Effector CD4-positive, alpha-beta T cell (primary cell): ENCODE measurements at places on chromosomes 13 and 19.

DNA sequence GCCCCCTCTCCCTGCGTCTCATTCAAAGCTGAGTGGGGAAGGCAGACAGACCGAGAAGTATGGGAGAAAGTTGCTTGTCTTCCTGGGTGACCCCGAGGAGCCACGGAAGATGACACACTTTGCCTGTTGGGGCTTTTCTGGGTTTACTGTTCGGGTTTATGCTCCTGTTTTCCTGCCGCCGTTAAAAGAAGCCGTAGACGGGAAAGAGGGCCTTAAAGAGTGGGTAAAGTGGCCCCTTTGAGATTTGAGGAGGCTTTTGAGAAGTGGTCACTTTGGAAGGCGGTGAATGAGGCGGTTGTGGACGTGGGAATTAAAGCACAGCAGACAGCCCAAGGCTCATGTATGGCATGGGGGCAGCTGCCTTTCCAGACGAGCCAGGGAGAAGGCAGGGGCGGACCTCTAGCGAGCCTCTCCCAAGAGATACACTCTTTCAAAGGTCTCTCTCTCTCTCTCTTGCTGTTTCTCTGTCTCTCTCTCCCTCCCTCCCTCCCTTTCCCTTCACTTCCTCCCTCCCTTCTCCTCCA lies 493 bp upstream of the LHFPL6 start:
- no peak for DNase-seq

DNA sequence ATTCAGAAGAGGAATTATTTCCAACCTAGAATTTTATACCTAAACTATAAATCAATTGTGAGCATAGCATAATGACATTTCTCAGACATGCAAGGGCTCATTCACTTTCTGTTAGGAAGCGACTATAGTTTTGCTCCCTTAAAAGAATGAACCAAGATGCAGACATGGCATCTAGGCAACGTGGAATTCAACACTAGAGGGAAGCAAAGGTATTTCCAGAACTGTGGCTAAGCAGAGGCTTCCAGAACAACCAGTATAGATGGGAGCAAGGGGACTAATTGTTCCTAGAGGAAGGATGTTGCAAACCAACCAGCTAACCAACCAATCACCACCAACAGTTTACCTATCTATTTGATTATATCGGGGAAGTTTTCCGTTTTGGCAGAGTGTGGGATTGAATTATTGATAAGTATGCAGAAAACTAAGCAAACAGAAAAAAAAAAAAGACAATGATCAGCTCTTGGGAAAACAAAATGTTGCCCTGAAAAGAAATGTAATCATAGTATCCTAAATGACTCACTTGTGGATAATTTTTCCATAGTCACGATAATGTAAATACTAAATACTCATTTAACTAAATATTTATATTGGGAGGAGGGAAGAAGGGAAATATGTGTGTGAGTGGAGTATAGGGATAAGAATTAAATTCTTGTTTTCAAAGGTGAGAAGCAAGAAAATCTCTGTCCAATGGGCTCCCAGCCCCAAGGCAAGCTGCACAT lies 21.1 kb downstream of the ARL11 start:
- DNase-seq, result no peak

- DNase-seq, result no peak
Observed at GRCh38 chr13:102872531-102872930, 26.7 kb downstream of the ERCC5 start.

GRCh38 chr13:30071969-30072817 lies 221.8 kb upstream of the UBL3 start:
- DNase-seq, result no peak

DNA sequence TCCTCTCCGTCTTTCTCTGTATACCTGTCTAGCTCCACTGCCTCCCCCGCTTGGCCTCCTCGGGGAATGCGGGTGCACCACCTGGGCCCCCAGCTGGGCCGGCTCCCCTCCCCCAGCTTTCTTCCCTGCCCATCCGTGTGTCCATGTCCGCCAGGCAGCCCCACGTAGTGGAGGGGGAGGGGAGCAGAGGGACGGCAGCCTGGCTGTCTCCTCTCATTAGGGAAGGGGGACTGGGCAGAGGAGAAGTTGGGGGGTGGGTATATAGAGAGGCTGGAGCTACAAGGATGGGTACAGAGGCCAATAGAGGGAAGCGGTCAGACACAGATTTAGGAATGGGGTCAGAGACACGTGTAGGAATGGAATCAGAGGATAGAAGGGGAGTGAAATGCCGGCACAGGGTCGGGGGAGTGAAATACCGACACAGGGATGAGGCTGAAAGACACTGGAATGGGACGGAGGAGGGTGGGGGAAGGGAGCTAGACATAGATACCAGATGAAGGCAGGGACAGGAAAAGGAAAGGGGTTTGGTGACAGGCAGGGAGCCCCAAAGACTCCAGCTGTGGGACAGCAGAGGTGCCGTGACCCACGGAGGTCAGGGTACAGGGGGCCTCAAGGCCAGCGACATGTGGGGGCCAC lies 2.8 kb downstream of the NECTIN2 start:
- DNase-seq, result no peak

- DNase-seq, result no peak
Observed at GRCh38 chr13:114102521-114103288, 29.7 kb downstream of the RASA3 start.

DNA sequence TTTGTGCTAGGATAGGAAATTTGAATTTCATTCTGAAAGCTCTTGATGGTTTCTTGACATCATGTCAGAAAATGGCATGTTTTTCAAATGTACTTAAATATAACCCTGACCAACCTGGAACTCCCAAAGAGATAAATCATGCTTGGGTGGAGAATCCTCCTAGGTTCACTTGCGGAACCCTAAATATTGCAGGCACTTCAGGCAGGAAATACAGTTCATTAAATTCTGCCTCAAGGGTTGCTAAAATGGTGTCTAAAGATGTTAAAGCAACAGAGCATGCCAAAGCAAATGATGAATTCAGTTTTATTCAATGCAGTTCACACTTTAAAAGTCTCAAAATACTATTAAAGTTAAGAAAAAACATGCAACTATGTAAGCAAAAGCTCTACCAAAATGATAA lies 415.9 kb downstream of the SLITRK6 start:
- DNase-seq, result no peak

- no peak for DNase-seq
Observed at GRCh38 chr13:99341969-99342722, 34.9 kb upstream of the GPR183 start.

GRCh38 chr19:42038666-42039065 lies 31.3 kb downstream of the GRIK5 start:
- no peak for DNase-seq

GRCh38 chr13:113329656-113330312 lies 32.7 kb downstream of the LAMP1 start:
- no peak for DNase-seq

DNA sequence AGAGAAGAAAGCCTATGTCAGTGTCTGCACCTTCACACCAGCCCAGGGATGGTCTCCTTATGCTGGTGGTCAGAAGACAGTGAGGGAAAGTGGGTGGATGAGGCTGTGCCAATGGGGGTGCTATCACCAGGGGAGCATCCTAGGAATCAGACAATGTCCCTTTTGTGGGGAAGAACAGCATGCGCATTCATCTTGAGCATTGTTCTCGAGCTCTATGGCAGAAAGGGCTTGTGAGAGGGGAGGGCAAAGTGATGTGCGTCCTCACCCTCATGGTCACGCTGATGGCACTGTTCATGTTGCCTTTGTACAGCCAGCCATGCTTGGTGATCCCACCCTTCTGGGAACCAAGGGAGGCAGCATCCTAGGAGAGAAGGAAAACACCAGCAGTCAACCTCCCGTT lies 56.1 kb downstream of the DOCK9 start:
- DNase-seq, result no peak

DNA sequence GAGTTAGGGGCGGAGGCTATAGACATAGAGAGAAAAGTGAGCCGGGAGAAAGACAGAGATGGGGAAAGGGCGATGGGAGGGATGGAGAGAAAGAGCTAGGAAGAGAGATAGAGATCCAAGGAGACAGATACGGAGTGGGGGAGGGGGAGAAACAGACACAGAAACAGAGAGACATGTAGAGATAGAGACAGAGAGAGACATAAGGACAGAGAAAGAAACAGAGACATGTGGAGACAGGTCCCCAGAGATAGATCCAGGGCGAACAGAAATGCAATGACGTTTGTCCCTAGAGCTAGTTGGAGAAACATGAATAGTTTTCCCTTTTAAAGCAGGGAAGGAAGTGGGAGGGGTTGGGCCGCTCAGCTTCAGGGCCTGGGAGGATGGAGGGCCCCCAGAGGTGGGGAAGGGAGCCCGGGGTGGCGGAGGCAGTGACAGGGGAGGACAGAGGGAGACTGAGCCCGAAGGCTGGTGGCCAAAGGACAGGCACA lies 4.6 kb downstream of the PPP1R14A start:
- no peak for DNase-seq

DNA sequence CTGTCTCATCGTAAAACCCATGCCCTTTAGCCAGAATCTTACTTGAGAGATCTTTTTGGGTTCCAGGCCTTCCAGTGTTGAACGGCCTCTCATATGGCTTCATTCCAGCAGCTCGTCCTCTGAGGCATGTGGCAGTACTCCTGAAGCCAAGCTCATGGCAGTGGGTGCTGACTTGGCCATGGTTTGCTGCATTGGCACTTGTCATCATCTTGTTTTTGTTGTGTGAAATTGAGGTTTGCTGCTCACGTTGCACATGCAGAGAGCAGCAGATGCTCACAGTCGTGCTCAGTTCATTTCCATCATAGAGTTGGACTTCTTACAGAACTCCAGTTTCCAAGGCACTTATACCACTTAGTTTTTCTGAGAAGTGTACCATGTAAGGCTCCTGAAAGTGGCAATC lies 14.9 kb downstream of the TEX29 start:
- DNase-seq, result no peak

- DNase-seq, result no peak
Observed at GRCh38 chr19:16998635-16999194, 27.9 kb downstream of the CPAMD8 start.

DNA sequence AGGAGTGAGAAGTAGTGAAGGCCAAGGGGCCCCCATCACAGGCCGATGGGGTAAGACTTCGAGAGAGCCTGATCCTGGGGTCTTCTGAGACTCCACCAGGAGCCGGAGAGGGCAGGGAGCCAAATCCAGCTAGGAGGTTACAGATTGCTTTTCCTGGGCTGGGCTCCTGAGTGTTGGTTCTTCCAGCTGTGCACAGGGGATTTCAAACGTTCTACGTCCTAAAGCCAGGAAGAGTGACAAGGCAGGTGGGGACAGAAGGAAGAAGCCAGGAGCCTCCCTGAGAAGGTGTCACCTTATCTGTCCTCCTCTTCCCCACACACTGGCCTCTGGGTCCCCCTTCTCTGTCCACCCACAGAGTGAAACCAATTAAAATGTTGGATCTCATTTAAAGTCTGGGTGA lies 16.1 kb upstream of the TPRX2 start:
- DNase-seq, result no peak

GRCh38 chr19:29421196-29421545 lies 104.6 kb upstream of the VSTM2B start:
- no peak for DNase-seq

- no peak for DNase-seq
Observed at GRCh38 chr13:98480915-98481877, 95.7 kb downstream of the STK24 start.

DNA sequence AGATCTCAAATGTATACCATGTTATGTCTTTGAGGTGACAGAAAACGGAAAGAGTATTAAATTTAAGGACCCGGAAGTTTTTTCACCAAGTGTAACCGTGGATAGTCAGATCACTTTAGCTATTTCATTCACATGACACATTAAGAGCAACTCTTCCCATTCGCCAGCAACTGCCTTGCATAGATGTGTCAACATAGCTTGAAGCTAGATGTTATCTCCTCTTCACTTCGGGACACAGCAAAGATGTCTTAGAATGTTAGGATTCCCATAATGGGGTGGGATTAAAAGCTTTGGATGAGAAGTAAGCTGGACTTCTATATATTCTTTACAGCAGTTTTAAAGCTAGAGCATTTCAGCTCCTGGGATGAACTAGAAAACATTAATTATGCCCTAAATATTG lies 1135.9 kb upstream of the PCDH20 start:
- no peak for DNase-seq

GRCh38 chr19:35959968-35960320 lies 23.8 kb downstream of the LRFN3 start:
- DNase-seq, result no peak

DNA sequence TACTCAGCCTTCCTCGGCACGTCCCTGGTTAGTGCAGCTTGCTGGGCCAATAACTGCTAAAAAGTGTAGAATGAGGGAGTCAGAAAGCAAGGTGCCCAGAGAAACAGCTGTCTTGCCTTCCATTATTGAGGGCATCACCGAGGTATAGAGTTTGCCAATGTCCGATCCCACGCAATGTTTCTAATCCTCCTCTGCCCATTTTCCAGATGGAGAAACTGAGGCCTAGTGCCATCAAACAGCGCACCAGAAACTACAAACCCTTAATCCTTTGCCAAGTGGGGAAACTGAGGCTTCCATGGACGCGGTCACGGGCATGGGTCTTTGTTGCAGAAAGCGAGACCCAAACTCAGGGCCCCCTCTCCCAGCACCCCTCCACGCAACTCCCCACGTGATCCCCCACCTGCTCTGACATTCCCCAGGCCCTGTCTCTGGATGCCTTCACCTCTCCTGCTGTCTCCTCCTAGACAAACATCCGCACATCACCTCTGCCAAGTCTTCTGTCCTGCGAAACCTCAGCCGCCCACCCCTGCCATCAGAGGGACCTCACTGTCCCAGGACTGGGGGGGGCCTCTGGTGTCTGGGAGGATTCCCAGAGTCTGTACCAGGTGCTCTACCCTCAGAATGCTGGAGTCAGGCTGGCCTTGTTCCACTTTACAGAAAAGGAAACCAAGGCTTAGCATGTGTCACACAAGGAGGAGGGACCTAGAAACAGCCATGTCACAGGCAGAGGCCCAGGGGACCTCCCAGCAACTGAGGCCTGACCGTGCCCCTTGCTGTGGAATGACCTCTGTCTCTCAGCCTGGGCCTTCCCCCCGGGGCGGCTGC lies 930 bp upstream of the PDE4C start:
- DNase-seq, result no peak

DNA sequence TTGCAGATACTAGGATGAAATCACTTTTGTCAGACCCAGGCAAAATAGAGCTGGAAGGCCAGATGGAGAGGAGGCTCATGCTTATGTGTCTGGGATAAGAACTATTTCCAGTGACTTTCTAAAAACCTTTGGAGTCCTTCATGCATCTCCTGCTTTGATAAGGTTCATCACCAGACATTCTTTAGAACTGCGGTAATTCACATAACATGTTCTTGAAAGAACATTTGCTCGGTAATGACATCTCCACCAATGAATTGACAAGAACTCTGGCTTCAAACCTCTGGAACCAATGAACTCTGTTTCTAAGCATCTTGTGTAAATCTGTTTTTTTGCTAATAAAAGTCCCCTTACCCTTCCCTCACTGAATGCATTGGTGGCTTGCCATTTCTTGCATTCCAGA lies 112.0 kb upstream of the KL start:
- DNase-seq, result no peak

- no peak for DNase-seq
Observed at GRCh38 chr19:401866-402511, 7.0 kb downstream of the C2CD4C start.

- no peak for DNase-seq
Observed at GRCh38 chr19:44747739-44748425, 626 bp upstream of the BCL3 start.
